ENCODE measurements at places on chromosomes 1 and 21. TPM values are rescaled to one million over a fixed set of nuclear protein-coding genes. Genes with fewer than 3 reads are reported as not detected.

DNA sequence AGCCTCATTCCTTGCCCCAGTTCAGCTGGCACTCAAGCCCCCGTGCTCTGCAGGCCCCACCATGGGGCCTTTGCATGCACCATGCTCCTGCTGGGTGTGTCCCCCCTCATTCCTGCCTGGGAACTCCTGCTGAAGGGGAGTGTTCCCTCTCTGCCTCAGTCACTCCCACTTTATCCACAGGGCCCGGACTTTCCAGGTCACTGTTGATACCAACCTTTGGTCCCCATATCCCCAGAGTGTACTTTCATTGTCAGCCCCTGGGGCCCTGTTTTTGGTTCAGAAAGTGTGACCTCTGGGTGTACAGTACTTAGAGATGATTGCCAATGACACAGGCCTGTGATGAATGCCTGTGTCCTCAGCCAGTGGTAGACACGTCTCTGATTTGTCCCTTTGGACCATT, 2.9 kb downstream of the TTC22 start:
- no peak for DNase-seq

- no peak for DNase-seq
Observed at GRCh38 chr1:100400404-100400803, 48.1 kb downstream of the CDC14A start.

The EFHD2 gene
- total RNA-seq, result 42.2 TPM

DNA sequence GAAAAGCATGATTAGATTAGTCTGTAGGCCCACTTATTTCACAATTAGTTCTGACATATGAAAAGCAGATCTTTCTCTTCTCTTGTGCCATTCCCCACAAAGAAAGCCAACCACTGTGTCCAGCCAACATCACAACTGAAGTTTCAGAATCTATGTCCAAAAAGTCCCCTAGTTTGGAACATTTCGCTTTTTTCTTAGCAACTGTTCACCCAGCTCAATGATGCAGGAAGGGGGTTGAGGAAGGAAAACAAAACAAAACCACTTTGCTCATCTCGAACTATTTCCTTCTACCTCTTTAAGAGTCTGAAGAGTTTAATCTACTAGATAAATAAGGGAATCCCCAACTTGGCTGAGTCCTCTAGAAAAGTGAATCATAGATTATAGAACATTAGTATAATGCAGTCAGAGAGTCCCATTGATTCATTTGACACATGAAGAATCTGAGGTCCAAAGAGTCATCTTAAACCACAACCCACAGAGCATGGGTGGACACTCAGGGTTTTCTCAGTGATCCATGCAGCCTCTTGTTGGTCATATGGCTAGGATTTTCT, 159.3 kb upstream of the SGIP1 start:
- DNase-seq, result peak; percentile 43

- DNase-seq, result peak; percentile 39
Observed at GRCh38 chr21:37146320-37147235, 73.5 kb downstream of the TTC3 start.

- peak; percentile 40 for DNase-seq
Observed at GRCh38 chr1:185566995-185567394, 167.2 kb upstream of the HMCN1 start.
